ENCODE measurements at places on chromosomes 1 and 21.

DNA sequence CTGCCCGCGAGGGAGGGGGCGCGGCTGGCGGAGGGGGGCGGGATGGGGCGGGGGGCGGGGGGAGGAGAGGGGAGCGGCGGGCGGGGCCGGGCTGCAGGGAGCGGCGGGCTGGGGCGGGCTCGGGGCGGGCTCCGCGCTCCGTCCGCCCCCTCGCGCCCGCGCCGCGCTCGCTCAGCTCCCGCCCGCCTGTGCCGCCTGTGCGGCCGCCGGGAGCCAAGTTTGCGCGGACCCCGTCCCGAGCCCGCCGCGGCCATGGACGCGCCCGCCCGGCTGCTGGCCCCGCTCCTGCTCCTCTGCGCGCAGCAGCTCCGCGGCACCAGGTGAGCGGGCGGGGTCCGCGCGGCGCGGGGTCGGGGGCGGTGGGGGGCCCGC is at the start of gene GABRD:
Gene GABRD, plus strand, starts transcription at position 174 of the 372 bp plus-strand sequence. Its CDS starts 79 bp downstream, at position 253.
- DNase-seq, result no peak

GRCh38 chr1:204089044-204089751 is 16.3 kb downstream of the SOX13 start:
- DNase-seq, result no peak

DNA sequence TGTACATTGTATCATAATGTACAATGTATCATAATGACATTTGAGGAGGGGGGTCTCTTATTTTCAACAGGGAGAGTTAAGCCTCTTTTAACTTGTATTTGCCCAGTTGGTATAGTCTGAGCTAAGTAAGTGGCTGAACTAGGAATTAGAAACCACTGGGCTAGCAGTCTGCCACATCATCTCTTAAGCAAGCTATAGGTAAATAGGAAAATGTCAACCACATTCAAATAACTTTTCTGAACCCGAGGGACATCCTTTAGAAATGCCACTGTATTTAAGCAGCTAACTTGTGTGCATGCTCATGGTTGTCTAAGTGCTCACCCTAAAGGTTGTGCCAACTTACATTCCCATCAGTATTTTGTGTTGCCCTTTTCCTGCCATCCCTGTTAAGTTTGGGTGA is 35.5 kb upstream of the ASB17 start:
- no peak for DNase-seq

- no peak for DNase-seq
These were observed 390.4 kb downstream of the TGFB2 start for GRCh38 chr1:218735436-218736032.

DNA sequence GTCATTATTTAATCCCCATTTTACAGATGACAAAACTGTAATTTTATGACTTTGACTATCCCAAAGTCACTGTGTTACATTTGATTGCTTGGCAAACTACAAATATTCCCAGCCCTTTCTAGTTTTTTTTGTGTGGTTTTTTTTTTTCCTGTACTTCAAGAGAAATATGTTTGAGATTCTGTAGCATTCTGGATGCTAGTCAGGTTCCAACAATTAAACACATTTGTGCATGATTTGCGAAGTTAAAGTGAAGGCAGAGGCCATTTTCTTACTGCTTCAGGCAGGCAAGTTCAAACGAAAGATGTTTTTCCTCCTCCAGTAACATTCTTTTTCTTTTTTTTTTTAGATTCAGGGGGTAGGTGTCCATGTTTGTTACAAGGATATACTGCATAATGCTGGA is 107.9 kb upstream of the SERTAD4 start:
- no peak for DNase-seq

Measured in stimulated activated CD8-positive, alpha-beta memory T cell treated with anti-CD3 and anti-CD28 coated beads, Interleukin-15, amount 100 ng/mL, for 4 hours (primary cell).